ENCODE measurements at places on chromosomes 7 and 10. TPM values are rescaled to one million over a fixed set of nuclear protein-coding genes. Genes with fewer than 3 reads are reported as not detected.

GRCh38 chr7:74084722-74085578, 1.3 kb downstream of the LIMK1 start:
- DNase-seq = no peak

Gene CPA4
- total RNA-seq = not detected

- no peak for DNase-seq
Observed at GRCh38 chr7:157016352-157017041, 6.0 kb upstream of the MNX1 start.

Gene SEMA4G
- 0.96 TPM for total RNA-seq

Gene GCK
- 0.45 TPM for total RNA-seq

- DNase-seq = no peak
Observed at GRCh38 chr7:159108491-159108890, 36.2 kb downstream of the VIPR2 start.

DNA sequence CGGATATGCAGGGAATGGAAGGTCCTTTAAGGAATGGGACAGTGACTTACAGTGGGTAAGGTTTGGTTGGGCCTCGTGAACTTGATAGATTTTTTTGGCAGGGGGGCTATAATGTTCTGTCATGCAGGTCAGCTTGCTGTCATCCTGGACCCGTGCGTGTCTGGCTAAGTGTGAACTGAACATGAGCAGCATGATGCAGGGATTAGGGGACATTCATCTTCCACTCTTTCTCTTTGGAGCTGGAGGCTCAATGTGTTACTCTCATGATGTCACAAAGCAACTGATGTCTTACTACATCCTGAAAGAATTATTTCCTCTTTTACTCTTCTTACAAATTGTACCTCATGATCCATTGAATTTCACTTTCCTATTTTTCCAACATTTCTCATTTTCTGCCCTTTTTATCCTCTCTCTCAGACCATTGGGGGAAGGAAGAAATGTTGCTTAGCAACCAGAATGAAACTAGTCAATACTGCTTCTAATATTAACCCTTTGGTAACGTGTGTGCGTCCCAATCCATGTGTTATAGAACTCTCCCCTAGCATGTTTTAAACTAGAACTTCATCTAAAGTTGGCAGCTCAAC, 549.1 kb downstream of the LRMDA start:
- DNase-seq = no peak

DNA sequence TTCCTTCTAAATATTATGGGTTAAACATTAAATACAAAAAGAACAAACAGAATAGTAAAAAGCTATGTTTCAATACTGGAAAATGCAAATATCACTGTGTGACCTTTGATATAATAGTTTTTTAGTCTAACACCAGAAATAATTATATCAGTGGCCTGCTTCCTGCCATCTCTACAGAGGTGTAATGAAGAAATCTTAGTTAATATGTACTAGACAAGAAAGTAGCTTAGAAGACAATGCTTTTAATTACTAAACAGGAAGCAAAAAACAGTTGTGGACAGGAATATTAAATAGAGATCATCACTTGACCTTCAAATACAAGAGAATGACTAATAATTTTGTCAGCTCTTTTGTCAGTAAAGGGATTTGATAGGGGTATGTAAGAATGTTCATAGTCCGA, 47.4 kb upstream of the LRRN3 start:
- DNase-seq = no peak

Gene SPACDR
- total RNA-seq = 1.7 TPM

Gene GPR22
- not detected for total RNA-seq

Gene HECW1
- total RNA-seq = not detected

Gene SSC4D
- total RNA-seq = not detected

DNA sequence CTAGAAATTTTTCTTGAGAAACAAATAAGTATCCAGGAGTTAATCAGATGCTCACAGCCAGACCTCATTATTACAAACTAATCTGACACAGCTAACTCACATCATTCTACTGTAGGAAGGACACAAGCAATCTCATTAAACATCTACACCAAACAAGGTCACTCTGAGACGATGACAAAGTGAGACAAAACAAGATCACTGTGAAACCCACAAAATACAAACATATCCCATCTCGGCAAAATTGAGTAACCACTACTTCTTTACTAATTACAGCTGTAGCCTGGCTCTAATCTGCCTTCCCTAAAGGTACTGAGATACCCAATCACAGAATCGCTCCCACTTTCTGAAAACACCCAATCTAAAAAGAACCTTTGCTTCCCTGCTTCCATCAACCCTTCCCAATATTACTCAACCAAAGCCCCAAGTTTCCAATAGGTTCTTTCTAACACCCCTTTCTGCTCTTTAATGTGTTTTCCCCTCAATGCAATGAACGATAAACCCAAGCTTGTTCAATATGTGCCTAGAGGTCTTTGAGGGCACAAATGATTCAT, 26.9 kb downstream of the CCDC6 start:
- no peak for DNase-seq

GRCh38 chr7:125934539-125934938, 1004.9 kb upstream of the POT1 start:
- no peak for DNase-seq

GRCh38 chr7:121000081-121000983, 11.8 kb downstream of the CPED1 start:
- DNase-seq = no peak

Gene NRBF2
- total RNA-seq = 22.2 TPM

- DNase-seq = no peak
Observed at GRCh38 chr10:24706479-24707118, 17.1 kb downstream of the ARHGAP21 start.

GRCh38 chr7:44541-44896, 147.9 kb upstream of the FAM20C start:
- no peak for DNase-seq

- no peak for DNase-seq
Observed at GRCh38 chr7:66265566-66265965, 60.4 kb downstream of the TPST1 start.

Gene MMRN2
- 1.6 TPM for total RNA-seq

DNA sequence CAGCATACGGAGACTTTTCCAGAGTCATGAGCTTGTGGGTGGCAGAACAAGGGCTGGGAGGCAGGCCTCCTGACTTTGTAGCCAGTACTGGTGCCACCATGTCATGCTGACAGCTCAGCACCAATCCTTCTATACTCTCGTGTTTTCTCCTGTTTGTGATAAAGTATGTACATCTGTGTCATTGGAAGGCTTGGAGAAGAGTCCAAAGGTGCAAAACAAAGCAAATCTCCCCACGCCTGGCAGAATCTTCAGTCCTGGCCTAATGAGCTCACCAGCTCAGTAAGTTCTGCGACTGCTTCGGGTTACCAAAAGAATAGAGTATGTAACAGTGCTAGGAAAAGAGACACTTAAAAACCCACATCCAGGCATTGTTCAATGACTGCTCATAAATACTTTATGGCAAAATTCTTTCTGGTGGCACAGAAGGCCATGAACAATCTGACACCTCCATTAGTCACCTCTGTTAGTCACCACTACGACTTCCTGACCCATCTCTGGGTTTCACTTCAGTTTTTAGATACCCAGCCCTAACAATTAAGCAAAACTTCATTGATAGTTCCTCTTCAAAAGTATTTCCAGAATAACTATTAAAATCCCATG, 24.5 kb downstream of the STEAP1 start:
- no peak for DNase-seq

Gene TMEM236
- not detected for total RNA-seq

GRCh38 chr10:110833941-110834628, 37.6 kb upstream of the PDCD4 start:
- DNase-seq = no peak

DNA sequence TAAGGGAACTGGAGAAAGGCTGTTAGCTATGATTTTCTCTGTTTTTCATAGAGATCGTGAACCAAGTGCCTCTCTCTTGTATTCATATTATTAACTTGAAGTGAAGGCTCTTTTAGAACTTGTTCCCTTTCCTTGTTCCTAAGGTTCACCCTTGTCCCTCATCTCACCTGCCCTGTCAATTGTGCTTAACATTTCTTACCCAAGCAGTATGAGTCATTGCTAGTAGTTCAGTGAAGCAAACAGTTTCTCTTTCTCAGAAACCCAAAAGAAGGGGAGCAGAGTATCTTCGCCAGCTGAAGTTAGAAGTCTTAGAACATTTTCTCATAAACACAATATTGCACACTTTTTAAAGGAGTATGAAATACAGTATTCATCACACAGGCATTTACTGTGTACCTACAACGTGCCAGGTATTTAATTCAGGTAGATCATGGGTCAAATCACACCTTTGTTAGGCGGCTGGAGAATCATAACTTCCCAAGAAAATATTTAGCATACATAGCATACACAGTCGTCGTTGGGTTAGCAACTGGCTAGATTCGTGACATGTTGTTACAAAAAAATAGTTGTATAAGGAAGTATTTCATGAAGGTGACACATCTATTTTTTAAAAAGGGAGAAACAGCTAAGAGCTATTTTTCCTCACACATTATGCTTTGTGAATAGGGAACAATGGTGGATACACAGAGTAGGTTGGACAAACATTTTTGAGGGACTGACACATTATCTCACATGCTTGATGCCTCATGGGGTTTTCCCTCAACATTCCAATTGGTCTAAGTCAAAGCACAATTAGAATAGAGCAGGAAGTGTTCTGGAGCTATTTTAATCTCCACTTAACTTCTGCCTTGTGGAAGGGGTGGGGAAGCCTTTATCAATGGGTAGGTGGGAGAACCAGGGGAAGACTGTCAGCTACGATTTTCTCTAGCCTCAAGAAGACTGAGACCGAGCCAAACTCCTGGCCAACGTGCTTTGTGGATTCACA, 13.2 kb downstream of the HDAC9 start:
- no peak for DNase-seq

DNA sequence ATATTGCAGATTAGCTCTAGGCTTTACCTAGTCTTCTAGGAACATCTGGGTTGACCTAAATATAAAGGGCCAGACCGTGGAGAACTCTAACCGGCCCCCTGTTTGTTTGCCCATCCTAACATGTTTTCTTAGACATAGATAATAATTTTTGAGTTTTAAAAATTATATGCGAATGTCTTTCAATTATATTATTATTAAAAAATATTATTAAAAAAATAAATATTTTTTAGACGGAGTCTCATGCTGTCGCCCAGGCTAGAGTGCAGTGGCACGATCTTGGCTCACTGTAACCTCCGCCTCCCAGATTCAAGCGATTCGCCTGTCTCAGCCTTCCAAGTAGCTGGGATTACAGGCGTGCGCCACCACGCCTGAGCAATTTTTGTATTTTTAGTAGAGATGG, 318.5 kb downstream of the INHBA start:
- no peak for DNase-seq

DNA sequence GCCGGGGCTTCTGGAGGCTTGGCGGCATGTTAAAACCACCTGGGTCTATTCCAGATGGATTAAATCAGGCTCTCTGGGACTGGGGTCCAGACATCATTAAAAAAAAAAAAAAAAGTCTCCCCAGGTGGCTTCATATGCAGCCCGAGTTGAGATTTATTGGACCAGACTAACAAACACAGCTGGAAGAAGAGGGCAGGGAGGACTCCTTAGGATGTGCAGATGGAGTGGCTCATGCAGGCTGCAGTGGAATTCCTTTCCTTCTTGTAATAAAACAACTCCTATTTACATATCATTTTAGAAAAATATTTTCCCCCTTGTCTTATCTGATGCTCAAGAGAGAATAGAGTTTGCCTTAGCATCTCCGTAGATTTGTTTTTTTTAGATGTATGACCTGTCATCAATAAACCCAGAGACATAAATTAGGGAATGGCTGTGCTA, 238.1 kb downstream of the CAMK1D start:
- DNase-seq = no peak

Gene UPK3B
- total RNA-seq = 1.8 TPM

Gene SEMA3D
- total RNA-seq = not detected

DNA sequence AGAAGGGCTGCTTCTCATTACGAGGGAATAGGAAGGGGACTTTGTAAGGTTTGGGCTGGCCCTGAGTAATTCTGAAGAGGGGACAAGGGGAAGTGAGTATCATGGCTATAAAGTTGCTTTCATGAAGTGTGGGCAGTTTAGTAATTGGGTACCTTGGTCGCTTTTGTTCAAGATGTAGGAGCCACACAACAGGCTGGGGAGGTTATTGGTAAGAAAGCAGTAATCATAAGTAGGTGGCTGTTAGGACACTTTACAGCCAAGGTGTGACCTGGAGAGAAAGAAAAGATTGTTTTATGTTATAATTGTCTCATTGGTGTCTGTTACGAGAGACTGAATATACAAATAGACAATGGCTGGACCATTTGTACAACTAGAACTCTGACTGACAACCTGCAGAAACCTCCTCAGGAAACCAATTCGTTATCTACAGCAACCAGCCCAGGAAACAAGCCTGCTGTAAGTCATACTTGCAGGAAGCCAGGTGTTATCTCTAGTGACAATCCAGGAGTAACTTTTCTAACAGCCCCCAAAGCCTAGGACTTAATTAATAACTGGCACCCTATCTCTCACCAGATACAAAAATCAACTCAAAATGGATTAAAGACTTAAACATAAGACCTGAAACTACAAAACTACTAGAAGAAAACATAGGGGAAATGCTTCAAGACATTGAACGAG, 5.0 kb upstream of the CCM2 start:
- DNase-seq = no peak

- no peak for DNase-seq
Observed at GRCh38 chr7:32921896-32922295, 30.3 kb upstream of the KBTBD2 start.

DNA sequence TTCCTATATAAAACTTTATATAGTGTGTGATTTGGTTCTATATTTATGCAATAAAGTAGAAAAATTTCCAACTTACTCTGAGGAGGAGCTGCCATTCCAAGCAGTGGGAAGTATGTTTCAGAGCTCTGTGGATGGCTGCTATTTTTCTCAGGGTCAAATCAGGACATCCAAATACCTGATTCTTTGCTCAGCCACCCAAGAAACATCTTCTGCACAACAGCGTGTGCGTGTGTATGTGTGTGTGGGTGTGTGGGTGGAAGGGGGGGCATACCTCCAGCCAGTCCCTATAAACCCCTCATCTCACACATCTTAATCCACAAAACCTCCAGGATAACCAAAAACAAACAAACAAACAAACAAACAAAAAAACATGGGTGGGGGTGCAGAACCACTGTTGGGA, 66.3 kb upstream of the EMX2 start:
- no peak for DNase-seq

- DNase-seq = no peak
Observed at GRCh38 chr10:110172155-110172554, 35.2 kb upstream of the MXI1 start.

DNA sequence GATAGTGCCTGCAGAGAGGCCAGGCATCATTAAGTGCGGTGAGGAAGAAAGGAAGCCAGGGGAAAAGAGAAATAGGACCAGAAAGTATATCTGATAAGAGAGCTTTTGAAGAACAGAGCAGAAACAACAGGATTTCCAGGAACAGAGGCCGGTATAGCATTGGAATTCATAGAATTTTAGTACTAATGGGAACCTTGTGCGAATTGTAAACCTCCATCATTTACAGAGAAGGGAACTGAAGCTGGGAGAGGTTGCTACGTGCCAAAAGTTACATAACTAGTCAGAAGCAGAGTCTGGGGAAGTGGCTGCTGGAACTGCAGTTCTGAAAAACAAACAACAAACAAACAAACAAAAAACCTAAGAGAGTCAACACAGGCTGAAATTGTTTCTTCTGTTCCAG, 5.4 kb upstream of the ZMYND11 start:
- no peak for DNase-seq

- no peak for DNase-seq
Observed at GRCh38 chr10:101380353-101381017, 26.5 kb downstream of the BTRC start.

GRCh38 chr7:99098824-99099498, 44.9 kb downstream of the SMURF1 start:
- no peak for DNase-seq

Gene CASP2
- 52.5 TPM for total RNA-seq
